Activated CD8-positive, alpha-beta T cell treated with anti-CD3 and anti-CD28 coated beads, Interleukin-2, amount 10 ng/mL, durations not matched to agents 7 days and 5 days (primary cell): ENCODE measurements at places on chromosomes 4 and X. TPM values are rescaled to one million over a fixed set of nuclear protein-coding genes. Genes with fewer than 3 reads are reported as not detected.

DNA sequence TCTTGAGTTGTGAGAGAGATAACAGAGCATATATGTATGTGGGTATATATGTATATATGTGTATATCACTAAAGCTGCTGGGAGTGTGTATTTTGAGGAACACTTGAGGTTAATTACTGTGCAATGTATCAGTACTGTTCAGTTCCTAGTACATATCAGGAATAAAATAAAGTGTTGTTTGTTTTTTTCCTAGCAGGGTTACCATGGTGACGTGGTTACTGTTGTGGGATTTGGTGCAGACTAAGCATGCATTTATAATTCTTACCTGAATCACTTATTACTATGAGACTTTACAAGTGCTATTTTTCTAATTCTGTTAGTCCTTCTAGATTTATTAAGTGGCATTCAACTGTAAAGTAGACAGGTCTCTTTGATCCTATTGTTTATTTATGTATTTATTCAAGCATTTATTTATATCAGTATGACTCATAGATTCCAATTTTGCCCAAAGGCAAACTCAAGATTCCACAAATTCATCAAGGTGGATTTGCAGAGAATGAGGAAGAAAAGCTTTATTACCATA is 26.9 kb upstream of the BEX4 start:
- H3K4me3 ChIP-seq = no peak overlapping the region
- no peak for DNase-seq
- H3K36me3 ChIP-seq = no peaks in the 10 kb centered on the region

DNA sequence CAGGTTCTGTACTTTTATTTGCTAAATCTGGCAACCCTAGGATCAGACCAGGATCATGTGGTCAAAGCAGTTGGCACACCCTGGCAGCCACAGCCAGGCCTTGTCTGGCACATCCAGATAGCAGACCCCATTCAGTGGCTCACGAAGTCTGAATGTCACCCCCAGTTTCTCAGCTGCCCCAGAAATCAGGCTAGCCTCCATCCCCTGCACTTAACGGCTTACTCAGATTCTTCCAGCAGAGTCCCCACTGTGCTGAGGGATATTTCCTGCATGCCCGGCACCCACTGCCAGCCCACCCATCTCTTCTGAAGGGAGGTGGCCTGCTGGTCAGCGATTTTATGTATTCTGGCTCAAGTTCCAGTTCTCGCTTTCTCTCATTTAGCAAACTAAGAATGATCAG is 4.7 kb upstream of the AWAT2 start:
- H3K27me3 ChIP-seq = peaks cover 3% of the 10 kb centered on the region
- H3K4me1 ChIP-seq = no peaks in the 10 kb centered on the region
- H3K36me3 ChIP-seq = no peaks in the 10 kb centered on the region
- DNase-seq = no peak
- no peak overlapping the region for H3K4me3 ChIP-seq
- H3K27ac ChIP-seq = no peak overlapping the region

DNA sequence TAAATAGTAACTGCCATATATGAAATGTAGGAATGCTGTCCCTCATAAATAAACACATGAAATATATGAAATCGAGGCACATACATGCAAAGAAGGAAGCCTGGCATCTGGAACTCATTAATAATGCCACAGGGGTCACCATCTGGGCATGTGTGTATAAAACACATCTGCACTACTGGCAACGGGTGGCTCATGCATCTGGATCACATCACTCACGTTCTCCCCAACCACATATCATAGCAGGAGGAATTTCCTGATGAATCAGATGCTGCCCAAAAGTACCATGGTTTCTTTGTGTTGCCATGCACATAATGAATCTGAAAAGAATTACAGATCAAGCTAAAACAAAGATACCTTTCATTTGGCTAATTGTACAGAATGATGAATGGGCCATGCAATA is 28.6 kb downstream of the RNF175 start:
- no peaks in the 10 kb centered on the region for H3K4me1 ChIP-seq
- no peak overlapping the region for H3K27ac ChIP-seq
- H3K36me3 ChIP-seq = no peaks in the 10 kb centered on the region
- peaks cover 16% of the 10 kb centered on the region for H3K27me3 ChIP-seq

TRIML2 gene
- not detected for total RNA-seq

GRCh38 chr4:13432453-13432852 is 51.7 kb downstream of the RAB28 start:
- H3K27ac ChIP-seq = no peak overlapping the region
- no peak overlapping the region for H3K4me3 ChIP-seq
- H3K27me3 ChIP-seq = no peaks in the 10 kb centered on the region

SSX2 gene
- not detected for total RNA-seq

- no peaks in the 10 kb centered on the region for H3K4me1 ChIP-seq
- no peaks in the 10 kb centered on the region for H3K27me3 ChIP-seq
- no peak overlapping the region for H3K4me3 ChIP-seq
- no peak for DNase-seq
- peaks cover 5% of the 10 kb centered on the region for H3K36me3 ChIP-seq
Measured at GRCh38 chrX:119406776-119407175, 7.6 kb downstream of the SLC25A43 start.

STAP1 gene
- total RNA-seq = 22.3 TPM

DNA sequence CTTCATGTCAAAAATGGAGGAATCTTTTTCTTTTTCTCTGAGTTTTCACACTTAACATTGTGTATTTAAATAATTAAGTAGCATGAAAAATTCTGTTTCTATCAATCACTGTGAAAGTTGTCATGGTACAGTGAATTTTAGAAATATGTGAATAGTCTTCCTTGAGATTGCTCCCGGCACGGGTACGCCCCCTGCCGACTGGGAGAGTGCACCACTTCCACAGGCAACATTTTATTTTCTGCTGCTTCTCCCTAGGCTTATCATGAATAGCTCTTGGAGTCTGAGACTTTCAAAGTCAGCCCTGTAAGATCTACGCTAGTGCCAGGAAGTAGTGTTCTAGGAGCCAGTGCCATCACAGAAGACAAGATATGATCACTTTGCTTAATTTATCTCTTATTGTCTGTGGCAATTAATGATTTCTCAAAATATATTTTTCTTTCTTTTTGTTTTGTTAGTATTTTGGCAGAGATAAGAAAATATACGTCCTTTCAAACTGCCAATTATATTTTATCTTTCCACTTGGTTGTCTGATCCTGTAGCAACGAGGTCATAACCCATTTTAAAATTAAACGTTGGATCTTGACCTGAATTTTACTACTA is 763.8 kb upstream of the AADAT start:
- H3K36me3 ChIP-seq = no peaks in the 10 kb centered on the region
- DNase-seq = peak; percentile 32
- no peaks in the 10 kb centered on the region for H3K4me1 ChIP-seq
- no peak overlapping the region for H3K27ac ChIP-seq

SSX4B gene
- total RNA-seq = not detected
